ENCODE measurements at places on chromosomes 2 and 18.

GRCh38 chr2:165572151-165572550 lies 102.7 kb downstream of the CSRNP3 start:
- DNase-seq, result no peak

GRCh38 chr18:22282311-22283115 lies 113.1 kb downstream of the GATA6 start:
- no peak for DNase-seq

- no peak for DNase-seq
These were observed 157 bp downstream of the PTGR3 start for GRCh38 chr18:75208836-75209128.

GRCh38 chr18:32607816-32608215 lies 137.1 kb upstream of the GAREM1 start:
- no peak for DNase-seq

- DNase-seq, result no peak
These were observed 464.7 kb downstream of the MEIS1 start for GRCh38 chr2:66899648-66900047.

GRCh38 chr18:57660961-57661360 lies 39.3 kb upstream of the NARS1 start:
- no peak for DNase-seq

DNA sequence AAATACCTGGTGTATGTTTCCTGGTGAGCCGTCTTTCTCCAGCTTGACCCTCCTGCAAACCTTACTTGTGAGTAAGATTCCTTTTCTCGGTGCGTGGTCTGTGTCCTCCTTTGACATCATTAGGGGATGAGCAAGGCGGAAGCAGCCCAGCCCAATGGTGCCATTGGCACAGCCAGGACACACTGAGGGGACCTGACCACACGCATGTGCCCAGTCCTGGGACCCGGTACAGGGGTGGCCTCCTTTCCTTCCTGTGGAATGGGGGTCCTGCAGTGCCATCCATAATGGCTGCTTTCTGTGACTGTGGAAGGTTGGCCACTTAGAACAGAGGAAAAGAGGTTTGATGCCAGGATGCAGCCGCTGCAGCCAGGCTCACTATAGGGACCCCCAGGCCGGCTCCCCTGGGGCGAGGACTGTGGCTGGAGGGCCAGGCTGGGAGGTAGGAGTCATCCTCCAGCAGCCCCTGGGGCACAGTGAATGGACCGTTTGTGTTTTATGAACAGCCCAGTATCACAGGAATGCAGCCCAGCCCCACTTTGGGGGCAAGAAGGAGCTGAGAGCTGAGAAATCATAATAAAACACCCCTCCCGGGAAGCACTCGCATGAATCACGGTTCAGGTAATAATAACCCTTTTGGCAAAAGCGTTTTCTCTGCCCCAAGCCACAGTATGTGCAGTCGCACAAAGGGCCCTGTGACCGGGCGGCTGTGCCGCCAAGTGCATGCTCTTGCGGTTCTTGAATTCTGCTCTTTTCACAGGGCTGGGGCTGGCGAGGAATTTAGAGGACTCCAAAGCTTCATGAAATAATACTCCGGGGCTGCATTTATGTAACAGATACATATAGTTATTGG lies 73.2 kb downstream of the ASB1 start:
- DNase-seq, result no peak

- no peak for DNase-seq
These were observed 63.2 kb downstream of the TTC32 start for GRCh38 chr2:19838616-19839015.

- DNase-seq, result no peak
These were observed 571.6 kb downstream of the ARHGAP15 start for GRCh38 chr2:143700865-143701264.

GRCh38 chr2:75632091-75632701 lies 14.4 kb upstream of the MRPL19 start:
- no peak for DNase-seq

GRCh38 chr2:7450188-7450832 lies 533.1 kb downstream of the RNF144A start:
- DNase-seq, result no peak

GRCh38 chr18:58078889-58079573 lies 35.0 kb downstream of the NEDD4L start:
- no peak for DNase-seq

DNA sequence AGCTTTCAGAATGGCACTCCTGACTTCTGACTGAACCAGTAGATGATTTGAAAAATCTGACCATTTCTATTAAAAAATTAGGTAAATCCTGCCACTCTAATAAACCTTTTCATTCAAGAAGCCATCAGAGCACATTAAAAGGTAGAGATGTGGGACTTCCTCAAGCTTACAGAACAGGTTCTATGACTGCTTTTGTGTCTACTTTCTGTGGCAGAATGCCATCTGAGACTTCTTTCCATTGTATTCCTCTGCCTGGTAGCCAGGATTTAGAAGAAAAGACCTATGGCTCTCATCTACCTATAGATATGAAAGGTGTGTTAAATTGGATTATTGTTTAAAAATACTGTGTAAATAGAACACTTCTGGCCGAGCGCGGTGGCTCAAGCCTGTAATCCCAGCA lies 99.9 kb upstream of the NABP1 start:
- no peak for DNase-seq

GRCh38 chr2:7444626-7445025 lies 527.4 kb downstream of the RNF144A start:
- no peak for DNase-seq

GRCh38 chr18:39724652-39725051 lies 2159.1 kb upstream of the CELF4 start:
- DNase-seq, result no peak

DNA sequence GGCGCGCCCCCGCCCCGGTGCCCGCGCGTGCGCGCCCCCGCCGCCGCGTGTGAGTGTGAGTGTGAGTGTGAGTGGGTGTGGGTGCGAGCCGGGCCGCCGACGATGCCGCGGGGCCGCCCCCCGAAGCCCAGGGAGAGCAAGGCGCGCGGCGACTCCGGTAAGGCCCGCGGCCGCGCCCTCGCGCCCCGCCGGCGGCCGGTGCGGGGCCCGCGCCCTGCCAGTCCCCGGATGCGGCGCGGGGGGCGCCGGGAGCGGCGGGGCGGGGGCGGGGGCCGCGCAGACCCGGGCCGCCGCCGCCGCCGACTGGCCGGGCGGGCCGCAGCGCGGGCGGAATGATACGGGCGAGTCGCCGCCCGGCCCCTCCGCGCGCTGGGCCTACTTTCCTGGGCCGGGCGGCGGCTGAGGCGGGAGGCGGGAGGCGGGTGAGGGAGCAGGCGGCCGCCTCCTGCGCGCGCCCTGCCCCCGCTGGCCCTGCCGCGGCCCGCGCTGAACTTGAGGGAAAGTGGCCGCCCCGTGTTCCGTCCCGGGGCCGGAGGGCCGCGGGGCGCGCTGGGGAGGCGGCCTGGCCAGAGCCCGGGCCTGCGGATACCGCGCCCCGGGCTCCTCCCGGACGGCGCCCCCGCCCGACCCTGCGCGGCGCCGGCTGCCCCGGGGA lies at the start of gene ZNF236:
ZNF236 (plus strand) TSS at position 52 of the 655 bp plus-strand sequence; CDS start at position 103, 51 bp downstream.
- DNase-seq, result peak; percentile 86

- no peak for DNase-seq
These were observed 219.8 kb downstream of the CDCA7 start for GRCh38 chr2:173574324-173575112.

- no peak for DNase-seq
These were observed 1092.5 kb downstream of the LRP1B start for GRCh38 chr2:141038341-141038740.

DNA sequence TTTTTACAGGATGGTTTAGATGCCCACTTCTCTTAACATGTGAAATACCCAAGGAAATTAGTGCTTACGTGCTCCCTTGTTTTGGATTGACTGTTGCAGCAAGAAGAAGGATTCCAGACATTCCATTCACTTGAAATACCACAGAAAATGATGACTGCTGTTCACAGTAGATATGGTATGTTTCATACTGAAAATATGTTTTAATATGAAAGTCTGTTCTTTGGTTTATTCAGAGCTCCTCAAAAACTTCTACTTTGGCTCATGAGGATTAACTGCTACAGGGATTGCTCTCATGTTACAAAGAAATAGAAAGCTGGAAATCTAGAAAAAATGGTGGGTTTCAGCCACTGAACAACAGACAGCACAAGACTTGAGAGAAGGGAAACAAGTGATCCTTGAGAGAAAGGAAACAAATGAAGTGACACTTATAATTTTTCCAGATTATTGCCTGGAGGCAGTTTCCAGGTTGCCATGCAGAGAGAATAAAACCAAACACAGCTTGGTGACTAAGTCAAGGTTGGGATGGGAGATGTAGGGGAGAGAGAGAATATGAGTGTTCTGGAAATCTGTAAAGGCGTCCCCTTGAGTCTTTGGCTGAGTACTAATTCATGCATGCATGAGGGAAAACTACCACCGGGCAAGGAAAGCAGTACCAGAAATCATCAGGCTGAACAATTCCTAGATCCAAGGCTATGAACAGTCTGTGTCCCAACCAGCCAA lies 348.1 kb downstream of the CLIP4 start:
- DNase-seq, result no peak

GRCh38 chr2:43100362-43100882 lies 126.0 kb downstream of the ZFP36L2 start:
- DNase-seq, result no peak

DNA sequence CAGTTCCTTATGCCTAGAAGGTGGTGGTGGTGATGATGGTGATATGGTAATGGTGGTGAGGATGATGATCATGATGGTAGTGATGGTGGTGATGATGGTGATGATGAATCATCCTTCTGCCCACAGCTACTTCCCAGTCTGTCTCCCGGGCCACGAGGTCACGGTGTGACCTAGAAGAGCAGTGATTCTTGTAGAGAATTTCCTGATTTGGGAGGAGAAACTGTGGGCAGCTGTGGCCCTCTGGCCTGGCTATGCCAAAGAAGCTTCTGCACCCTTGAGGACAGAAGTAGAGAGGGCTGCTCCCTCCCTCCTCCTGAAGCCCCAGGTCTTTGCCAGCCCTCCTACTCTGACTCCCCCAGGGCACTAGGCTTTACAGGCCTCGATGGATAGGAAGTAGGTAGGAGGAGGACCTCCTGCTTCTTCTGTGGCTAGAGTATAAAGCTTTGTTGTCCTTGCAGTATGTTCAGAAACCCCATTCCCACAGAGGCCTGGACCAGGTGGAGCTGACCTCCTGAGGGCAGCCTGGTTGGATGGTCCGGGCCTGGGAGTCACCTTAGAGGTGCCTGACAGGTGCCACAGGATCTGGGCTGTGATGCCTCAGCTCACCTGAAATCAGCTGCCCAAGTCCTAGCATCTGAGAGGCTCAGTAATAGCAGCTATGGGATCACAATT lies 57.9 kb upstream of the EPAS1 start:
- DNase-seq, result no peak

DNA sequence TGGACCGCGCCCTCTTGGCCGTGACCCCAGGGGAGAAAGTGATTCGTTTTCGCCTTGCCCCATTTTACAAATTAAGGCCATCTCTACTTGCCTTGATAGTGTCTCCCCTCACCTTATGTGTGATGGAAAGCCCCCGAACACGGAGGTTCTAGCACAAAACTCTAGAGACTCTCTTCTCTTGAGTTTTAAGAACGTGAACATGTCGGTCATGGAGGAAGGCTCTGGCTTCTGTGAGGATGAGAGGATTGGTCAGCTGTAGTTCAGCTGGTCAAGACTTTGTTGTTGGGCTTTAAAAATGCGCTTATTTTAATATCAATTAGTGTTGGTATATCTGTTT lies 828 bp downstream of the DYNC1I2 start:
- no peak for DNase-seq

- no peak for DNase-seq
These were observed 8.8 kb downstream of the PPP1R7 start for GRCh38 chr2:241159116-241159515.

- DNase-seq, result no peak
These were observed 27.8 kb downstream of the SLC14A1 start for GRCh38 chr18:45751766-45752165.

DNA sequence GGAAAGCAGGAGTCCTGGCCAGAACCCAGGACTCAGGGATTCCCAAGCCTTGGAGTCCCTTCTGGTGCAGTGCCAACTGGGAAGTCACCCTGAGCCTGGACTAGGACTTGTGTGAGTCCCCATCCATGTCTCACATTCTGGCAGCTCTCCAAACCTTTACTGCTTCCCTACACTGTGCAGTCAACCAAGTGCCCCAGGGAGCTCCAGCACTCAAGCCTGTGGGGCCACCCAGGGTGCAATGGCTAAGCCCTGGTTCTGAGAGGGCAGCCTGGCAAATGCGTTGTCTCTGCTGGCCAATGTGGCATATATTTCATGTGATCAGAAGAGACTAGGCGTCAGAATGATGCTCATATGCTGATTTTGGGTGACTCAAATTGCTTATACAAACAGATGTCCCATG lies 223.4 kb downstream of the SP3 start:
- no peak for DNase-seq

GRCh38 chr2:232354069-232354468 lies 24.5 kb upstream of the ALPP start:
- DNase-seq, result no peak

DNA sequence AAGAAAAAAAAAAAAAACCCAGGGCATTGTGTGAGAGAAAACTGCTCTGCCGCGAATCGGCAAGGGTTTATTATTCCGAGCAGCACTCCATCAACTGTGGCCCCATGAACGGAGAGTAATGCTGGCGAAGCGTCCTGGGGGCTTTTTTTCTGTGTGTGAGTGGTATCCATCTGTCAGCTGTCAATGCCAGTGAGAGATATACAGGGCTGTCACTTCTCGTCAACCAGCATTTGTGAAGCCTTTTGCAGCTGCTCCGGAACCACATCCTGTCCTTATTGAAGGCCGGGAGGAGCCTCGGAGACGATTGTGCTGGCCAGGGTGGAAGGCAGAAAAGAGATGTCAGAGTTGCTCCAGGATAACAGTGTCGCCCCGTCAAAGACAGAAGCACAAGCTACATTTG lies 356.9 kb upstream of the SMIM21 start:
- no peak for DNase-seq

DNA sequence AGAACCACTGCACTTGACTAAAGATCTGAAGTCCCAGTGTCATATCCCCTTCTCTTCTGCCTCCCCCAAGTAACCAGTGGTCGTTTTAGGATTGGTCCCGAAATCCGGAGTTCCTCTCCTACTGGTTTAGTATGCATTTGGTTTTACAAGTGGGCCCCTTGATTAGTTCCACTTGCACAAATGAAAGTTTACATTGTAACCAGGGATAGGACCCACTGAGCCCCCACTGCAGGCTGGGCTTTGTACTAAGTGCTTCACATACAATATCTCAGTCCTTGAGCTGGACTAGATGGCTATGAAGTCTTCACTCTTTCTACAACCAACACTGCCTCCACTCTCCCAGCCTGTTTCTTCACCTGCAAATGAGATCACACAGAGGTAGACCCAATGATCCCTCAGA lies 50.4 kb downstream of the CYRIA start:
- DNase-seq, result no peak

GRCh38 chr2:17879137-17879912 lies 858 bp downstream of the KCNS3 start:
- peak; percentile 96 for DNase-seq
